A549 (cell line): ENCODE measurements at places on chromosomes 4 and X.

GRCh38 chr4:117284736-117285135 lies 199.4 kb upstream of the TRAM1L1 start:
- DNase-seq, result no peak

DNA sequence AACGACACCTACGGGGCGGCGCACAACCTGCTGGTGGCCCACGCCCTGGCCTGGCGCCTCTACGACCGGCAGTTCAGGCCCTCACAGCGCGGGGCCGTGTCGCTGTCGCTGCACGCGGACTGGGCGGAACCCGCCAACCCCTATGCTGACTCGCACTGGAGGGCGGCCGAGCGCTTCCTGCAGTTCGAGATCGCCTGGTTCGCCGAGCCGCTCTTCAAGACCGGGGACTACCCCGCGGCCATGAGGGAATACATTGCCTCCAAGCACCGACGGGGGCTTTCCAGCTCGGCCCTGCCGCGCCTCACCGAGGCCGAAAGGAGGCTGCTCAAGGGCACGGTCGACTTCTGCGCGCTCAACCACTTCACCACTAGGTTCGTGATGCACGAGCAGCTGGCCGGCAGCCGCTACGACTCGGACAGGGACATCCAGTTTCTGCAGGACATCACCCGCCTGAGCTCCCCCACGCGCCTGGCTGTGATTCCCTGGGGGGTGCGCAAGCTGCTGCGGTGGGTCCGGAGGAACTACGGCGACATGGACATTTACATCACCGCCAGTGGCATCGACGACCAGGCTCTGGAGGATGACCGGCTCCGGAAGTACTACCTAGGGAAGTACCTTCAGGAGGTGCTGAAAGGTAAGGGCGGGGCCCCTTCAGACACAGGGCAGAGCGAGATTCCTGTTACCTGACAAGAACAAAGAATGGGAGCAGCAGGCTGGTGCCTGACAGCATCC lies 11.7 kb downstream of the RPL9 start:
- DNase-seq, result no peak

DNA sequence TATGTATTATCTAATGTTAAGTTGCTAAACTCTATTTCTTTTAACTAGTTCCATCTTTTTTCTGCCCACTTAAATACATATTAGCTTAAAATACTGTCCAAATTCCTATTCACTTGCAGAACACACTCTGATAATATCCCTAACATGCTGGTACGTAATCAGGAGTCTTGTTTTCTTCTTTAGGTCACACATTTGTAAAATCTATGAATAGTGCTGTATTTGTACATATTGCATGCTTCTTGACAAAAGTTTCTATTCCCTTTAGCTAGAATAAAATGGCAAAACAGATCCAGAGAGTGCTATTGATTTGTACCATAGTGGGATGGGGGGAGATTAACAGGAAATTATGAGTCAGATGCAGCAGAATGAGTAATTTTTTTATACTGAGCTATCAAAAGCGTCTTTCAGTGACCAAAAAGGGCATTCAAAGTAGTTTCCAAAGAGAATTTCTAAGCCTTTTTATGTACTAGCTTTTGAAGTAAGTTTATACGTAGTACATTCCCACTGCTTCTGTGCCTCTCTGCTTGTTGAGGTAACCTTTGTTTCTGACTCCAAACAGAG lies 126.5 kb downstream of the PTPN13 start:
- no peak for DNase-seq

DNA sequence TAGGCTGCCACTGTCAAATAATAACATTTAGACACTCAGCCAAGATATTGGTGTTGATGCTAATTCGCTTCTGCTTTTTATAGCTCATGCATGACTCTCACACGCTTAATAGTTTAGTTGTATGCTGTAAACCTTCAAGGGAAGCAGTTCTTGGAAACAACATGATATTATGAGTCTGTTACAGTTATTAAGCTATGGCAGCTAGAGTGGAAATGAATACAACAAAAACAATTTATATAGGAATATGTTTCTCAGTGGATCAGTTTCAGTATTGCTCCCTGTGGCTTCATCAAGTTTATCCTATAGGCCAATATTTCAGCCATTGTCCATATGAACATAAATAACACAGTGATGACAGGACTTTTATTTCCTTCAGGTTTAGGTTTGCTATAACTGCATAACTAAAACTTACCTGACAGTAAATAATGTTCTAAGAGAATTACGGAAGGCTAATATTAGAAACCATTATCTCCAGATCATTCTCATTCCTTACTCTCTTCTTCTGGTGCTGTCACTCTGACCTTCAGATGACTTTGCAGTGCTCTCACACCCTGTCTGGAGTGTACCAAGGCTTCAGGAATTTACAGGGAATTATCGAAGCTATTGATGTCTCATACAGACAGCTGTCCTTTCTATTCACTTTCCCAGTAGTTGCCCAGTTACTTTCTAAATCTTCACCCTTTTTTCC lies 555.0 kb downstream of the ANKRD50 start:
- DNase-seq, result no peak

DNA sequence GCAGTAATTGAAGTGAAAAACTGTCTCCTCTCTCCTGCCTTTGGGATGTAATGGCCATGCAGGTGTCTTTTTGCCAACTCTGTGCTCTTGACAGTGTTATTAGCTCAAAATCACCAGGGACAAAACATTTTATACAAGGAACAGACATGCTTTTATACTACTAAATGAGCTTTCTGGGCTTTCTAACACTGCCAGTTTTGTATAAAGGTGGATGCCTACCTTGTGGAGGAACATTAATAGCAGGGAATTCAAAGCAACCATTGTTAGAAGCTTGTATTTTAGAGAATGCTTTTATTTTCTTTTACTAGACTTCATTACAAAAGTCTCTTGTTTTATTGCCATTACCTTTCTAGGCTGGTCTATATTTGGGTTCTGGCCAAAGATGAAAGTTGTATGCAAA lies 54.7 kb upstream of the ARSJ start:
- DNase-seq, result no peak

DNA sequence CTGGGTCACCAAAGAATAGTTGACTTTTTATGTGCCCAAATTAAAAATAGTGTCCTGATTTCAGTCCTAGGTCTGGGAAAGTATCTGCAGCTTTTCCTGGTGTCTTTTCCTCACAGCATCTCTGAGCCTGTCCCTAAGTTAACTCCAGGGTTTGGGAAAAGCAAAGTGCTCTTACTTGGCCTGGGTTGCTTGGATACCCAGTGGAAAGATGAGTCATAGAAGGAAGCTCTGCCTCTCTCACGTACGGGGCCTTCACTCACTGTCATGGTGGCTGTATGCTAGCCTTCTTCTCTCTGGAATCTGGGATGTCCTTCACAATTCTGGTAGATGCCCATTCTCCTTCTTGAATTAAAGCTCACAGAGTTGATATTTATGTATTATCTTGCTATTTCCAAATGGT lies 607.3 kb downstream of the ANKRD50 start:
- DNase-seq, result no peak

- DNase-seq, result no peak
These were observed 100.2 kb downstream of the WDFY3 start for GRCh38 chr4:84866295-84866694.
